Stimulated activated CD8-positive, alpha-beta memory T cell treated with anti-CD3 and anti-CD28 coated beads, Interleukin-15, amount 100 ng/mL, for 24 hours (primary cell): ENCODE measurements at places on chromosomes 2 and 18.

GRCh38 chr2:122100756-122101155 lies 345.3 kb downstream of the TSN start:
- DNase-seq, result no peak

- DNase-seq, result no peak
Observed at GRCh38 chr2:176161825-176162626, 4.9 kb downstream of the HOXD3 start.

GRCh38 chr2:1398191-1398590 lies 15.1 kb upstream of the TPO start:
- DNase-seq, result no peak

DNA sequence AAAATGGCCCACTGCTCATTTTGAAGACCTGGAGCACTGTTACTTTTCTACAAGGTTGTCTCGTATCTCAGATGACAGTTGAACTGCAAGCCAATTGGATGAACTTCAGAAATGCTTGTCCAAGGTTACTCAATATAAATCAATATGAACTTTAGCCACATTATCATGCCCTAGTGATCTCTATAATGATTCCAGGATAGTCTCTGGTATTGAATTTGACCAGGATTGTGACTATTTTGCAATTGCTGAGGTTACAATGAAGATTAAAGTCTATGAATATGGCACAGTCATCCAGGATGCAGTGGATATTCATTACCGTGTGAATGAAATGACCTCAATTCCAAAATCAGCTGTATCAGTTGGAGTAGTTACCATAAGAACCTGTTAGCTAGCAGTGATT lies 196.0 kb upstream of the RAB12 start:
- no peak for DNase-seq

DNA sequence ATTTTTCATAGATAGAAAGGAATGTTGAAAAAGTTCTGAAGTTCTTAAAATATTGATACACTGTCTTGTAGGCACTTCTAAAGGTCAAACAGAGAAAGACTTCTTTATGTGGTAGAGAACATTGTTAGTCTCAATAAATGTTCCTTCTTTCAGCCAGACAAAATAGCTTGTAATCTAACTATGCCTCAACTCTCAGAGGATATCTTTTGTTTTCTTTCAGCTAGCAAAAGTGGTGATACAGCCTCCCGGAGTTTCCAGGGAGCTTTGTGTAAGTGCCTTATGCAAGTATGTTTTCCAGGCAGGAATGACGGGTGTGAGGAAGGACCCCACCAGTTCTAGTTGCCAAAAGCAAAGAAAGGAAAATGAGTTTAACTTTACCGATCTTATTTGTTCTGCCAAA lies 452.1 kb upstream of the ST6GAL2 start:
- DNase-seq, result no peak
